Stimulated activated CD4-positive, alpha-beta T cell treated with anti-CD3 and anti-CD28 coated beads, Interleukin-1b, Interleukin-23, amount 100 ng/mL, for 24 hours (primary cell): ENCODE measurements at places on chromosomes 1 and 21.

DNA sequence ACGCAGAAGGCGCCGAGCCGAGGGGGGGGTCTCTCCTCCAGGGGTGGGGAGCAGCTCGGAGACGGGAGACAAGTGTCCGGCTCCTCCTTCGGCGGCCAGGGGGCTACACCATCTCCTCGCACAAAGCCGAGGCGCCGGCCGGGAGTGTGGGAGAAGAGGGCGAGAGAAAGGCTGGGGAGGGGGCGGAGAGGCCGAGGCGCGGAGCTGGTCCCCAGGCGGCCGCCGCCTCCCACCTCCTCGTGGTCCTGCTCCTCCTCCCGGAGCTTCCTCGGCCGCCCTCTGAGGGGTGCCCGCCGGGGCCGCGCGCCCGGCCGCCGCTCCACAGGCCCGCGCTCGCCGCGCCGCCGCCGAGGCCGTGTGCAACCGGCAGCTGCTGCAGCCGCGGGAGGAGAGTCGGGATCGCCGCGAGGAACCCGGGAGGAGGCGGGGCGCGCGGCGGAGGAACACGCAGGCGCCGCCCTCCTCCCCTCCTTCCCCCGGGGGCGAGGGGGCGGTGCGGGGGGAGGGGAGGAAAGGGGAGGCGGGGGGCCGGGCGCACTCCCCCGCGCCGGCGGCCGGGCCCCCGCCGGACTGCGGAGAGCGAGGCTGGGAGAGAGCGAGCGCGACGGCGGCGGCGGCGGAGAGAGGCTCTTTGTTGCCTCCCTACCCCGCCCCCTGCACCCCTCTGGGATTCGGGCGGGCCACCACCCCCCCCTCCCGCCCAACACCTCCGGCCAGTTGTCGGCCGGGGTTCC, at the start of gene ENAH:
Gene ENAH (minus strand): TSS at position 395 of the 734 bp plus-strand sequence. CDS start 433 bp downstream, outside the sequence.
- peak; percentile 43 for DNase-seq

GRCh38 chr21:17679002-17679600, 66.4 kb upstream of the BTG3 start:
- DNase-seq, result no peak

GRCh38 chr1:151661751-151662150, 49.9 kb downstream of the SNX27 start:
- no peak for DNase-seq

GRCh38 chr1:64861611-64862010, 104.7 kb downstream of the JAK1 start:
- DNase-seq, result no peak

- DNase-seq, result no peak
These were observed 7.8 kb upstream of the ADAM15 start for GRCh38 chr1:155043301-155043702.

DNA sequence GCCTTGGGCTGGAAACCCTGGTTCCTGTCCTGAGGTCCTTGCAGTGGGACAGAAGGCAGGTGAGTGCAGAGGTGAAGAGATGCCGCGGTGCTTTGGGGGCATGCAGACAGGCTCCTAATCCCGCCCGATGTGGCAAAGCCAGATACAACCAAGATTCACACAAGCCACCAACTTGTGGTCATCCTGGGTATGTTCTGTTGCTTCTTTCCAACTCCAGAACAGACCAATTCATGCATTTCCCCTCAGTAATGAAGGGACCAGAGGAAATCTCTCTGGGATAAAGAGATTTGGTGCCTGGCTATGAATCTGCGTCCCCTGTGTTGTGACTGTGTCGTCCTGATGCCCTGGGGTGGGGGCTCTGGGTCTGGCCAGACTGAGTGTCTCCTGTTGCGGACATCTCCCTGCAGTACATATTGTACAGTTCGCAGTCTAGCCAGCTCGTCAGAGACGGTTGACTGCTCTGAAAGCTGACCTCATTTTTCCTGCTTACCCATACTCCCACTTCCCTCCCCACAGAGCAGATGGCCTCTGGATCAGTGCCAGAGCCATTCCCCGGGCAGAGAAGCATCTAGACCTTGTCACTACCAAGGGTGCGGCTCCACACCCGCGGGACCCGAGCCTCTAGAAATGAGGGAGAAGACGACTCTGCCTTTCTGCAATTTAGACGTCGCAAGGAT, 216.3 kb downstream of the KIF26B start:
- no peak for DNase-seq

GRCh38 chr1:156664046-156664766, 13.0 kb downstream of the NES start:
- DNase-seq, result no peak

DNA sequence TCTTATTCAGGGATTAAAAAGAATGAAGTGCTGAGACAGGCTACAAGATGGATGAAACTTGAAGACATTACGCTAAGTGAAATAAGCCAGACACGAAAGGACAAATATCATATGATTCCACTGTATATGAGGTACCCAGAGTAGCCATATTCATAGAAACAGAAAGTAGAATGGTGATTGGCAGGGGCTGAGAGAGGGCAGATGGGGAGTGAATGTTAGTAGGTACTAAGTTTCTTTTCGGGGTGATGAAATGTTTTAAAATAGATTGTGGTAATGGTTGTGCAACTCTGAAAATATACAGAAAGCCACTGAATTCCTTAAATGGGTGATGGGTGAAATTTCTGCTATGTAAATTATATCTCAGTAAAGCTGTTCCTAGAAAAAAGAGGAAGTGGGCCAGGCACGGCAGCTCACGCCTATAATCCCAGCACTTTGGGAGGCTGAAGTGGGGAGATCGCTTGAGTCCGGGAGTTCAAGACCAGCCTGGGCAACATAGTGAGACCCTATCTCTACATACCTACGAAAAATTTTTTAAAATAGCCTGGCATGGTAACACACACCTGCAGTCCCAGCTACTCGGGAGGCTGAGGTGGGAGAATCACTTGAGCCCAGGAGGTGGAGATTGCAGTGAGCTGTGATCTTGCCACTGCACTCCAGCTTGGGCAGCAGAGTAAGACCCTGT, 15.9 kb downstream of the SLC27A3 start:
- DNase-seq, result no peak

GRCh38 chr21:27275294-27275927, 308.5 kb upstream of the ADAMTS5 start:
- DNase-seq, result no peak

DNA sequence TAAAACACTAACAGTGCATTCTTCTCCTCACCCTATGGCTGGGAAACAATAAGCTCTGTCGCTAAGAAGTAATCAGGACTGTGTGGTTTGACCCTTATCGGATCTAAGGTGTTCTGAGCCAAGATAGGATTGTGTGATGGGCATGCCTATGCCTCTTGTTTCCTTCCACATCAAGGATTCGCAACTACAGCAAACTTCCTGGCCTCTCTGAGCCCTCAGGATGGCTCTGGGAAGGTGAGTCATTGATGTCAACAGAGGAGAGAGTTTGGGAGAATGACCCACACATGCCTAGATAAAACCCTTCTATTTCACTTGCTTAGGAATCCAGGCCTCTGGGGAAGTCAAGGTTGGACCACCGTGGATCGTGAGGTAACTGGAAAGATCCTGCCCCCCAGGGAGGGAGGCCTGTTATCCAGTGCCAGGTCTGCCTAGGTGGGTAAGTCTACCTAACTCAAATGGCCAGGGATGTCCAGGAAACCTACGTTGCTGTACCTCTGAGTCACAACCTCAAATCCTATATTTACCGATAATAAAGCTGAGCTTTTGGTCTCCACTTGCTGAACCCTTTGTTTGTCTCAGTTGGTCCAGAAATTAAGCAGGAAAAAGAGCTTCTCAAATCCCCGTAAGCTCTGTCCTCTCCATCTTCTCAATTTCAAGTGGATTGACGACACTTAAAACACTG, 27.4 kb downstream of the TIAM1 start:
- no peak for DNase-seq

DNA sequence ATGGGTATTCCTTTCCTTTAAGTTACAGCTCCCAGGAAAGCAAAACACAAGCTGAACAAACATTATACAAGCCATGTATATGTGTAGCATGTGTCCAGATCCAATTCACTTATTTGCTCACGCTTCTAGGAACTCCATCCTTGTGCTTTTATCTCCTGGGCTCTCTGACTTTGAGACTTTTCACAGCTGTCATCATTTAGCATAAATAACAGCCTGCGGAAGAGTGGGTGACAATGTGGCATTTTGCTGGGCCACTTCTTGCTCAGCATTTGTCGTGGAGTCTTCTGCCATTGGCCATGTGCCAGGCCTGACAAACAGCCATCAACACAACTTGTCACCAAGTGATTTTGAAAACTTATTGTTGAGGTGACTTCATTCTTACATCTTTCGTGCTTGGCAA, 164.3 kb downstream of the KIF26B start:
- no peak for DNase-seq

DNA sequence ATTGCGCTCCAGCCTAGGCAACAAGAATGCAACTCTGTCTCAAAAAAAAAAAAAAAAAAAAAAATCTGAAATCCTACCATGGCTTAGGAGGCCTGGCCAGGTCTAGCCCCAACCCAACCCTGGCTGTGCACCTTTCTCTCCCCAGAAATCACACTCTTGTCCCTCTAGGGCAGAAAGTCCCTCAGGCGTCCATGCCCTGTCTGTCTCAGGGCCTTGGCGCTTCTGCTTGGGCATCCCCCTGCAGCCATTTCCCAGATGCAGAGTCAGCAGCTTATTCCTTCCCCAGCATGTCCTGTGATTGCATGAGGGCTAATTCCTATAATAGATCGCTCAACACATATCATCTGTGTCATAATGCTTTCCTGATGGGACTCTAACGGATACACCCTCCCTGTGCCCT, 57.3 kb upstream of the PCP4 start:
- DNase-seq, result no peak

GRCh38 chr1:156502391-156502893, 1.9 kb upstream of the MEF2D start:
- DNase-seq, result no peak

DNA sequence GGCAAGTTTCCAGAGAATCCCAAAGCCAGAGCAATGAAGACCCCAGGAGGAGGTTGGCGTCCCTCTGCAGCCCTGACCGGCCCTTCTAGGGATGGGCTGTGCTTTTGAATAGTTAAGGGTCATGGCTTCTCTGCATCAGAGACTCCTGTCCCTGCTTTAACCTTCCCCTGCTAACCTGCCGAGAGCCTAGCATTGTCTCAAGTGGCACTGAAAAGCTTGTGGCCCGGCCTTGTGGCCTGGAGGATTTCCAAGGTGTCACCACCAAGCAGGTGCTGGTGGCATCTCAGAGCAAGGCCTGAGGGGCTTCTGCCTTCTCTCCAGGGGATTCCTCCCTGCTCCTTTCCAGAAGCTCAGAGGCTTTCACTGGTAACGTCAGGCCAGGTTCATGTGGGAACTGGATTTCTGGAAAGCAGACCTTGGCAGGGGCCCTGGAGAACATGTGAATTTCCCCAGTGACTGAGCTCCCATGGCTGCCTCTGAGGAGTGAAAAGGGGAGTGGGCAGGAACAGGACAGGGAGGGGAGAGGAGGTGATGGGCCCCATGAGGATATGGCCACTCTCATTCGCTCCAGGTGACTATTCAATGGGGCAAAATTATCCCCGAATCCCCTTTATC, 409.9 kb downstream of the PTPRU start:
- no peak for DNase-seq

- no peak for DNase-seq
These were observed 325.6 kb downstream of the NEGR1 start for GRCh38 chr1:71956613-71957285.

GRCh38 chr1:180227861-180228647, 2.0 kb upstream of the LHX4 start:
- no peak for DNase-seq

DNA sequence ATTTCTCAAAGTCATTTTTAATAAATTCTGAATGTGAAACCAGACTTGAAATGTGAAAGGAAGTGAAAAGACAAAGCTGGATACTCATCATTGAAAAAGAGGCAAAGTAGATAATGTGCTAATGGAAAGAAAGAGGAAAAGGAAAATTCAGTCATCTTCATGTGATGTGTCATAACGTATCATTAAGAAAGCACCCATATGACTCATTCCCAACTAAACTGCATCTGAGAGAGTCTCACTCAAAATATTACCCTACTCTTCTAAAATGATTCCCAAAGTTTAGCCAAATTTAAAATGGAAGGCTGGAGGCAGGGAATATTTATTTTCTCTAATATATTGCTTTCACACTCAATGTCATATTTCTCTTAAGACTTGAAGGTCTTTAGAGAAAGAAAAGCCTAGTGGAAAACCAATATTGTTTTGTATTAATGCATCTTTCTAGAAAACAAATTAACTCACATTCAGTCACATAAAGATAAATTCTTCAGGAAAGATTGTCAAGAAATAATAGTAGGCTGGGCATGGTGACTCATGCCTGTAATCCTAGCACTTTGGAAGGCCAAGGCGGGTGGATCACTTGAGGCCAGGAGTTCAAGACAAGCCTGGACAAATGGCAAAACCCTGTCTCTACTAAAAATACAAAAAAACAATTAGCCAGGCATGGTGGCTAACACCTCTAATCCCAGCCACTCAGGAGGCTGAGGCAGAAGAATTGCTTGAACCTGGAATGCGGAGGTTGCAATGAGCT, 129.9 kb downstream of the SLC30A10 start:
- no peak for DNase-seq

- no peak for DNase-seq
These were observed 20.0 kb downstream of the ZBTB40 start for GRCh38 chr1:22471610-22472009.

GRCh38 chr1:236718328-236718727, 32.0 kb downstream of the ACTN2 start:
- no peak for DNase-seq

GRCh38 chr1:74763807-74764206, 30.9 kb downstream of the TYW3 start:
- DNase-seq, result no peak

DNA sequence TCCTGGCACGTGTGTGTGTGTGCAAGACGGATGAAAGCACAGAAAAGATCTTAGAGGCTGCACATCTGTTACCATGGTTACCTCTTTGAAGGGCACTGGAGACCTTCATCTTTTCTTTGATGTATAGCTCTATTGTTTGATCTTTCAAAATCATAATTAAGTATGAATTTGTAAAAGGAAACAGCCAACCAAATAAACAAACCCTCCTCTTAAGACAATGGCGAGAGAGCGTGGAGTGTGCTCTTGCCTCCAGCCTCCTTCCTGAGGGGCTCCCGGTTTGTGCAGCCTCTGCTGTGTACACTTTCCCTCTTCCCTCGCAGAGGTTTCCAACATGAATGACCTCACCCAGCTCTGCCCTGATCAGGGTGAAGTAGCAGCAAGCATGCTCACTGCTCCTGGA, 27.9 kb downstream of the CACNA1S start:
- no peak for DNase-seq
